Fibroblast of skin of back (primary cell): ENCODE measurements at places on chromosomes 16 and 17.

DNA sequence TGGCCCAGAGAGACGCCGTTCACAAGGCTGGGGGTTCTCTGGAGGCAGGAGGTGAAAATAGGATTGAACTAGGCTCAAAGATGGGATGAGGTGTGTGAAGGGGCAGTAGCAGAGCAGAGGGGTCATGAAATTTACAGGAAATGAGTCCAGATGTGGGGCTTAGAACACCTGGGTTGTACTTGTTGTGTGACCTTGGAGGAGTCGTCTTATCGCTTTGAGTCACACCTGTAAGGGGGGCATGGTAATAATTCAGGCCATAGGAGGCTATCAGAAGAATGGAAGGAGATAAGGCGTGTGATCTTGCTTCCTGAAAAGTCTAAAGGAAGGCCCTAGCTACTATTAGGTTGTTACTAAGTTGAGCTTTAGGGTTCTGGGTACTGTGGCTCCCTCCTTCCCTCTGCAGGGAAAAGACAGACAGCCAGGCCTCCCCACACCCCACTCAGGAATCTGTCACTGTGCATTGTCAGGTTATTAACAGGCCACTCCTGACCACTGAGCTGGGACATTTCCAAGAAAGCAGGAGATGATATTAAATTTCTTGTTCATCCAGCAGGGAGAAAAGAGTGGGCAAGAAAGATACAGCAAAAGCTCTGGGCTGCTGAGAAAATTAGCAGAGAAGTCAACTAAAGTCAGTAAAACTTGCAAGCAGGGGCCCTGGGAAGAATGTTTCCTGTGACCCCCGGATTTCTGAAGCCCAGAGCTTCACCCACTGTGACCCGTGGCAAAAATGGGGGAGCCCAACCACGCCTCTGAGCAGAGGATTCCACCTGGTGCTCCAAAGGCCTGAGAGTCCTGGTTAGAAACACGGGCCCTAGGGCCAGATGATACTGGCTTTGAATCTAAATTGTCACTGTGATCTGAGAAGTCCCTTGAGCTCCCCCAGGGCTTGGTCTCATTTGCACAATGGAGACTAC lies 6.0 kb upstream of the CDC42EP4 start:
- no peak for DNase-seq

- no peak for DNase-seq
Measured at GRCh38 chr17:69762766-69763165, 312.3 kb upstream of the KCNJ16 start.

DNA sequence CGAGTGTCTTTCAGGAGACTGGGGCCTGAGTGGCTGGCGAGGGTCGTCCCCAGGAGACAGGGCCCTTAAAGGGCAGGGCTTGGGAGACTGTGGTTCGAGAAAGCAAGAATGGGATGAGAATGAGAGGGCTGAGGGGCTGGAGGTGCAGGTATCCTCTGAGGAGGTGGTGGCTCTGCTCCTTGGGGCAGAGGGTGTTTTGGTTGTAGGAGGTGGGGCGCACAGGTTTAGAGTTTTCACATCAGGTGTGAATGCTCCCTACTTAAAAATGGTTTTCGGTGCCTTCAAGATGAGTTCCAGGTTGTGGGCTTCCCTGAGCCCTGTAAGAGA lies 430 bp downstream of the BCAS3 start:
- DNase-seq: no peak

GRCh38 chr16:89742948-89743347 lies 21.6 kb downstream of the ZNF276 start:
- DNase-seq: no peak

DNA sequence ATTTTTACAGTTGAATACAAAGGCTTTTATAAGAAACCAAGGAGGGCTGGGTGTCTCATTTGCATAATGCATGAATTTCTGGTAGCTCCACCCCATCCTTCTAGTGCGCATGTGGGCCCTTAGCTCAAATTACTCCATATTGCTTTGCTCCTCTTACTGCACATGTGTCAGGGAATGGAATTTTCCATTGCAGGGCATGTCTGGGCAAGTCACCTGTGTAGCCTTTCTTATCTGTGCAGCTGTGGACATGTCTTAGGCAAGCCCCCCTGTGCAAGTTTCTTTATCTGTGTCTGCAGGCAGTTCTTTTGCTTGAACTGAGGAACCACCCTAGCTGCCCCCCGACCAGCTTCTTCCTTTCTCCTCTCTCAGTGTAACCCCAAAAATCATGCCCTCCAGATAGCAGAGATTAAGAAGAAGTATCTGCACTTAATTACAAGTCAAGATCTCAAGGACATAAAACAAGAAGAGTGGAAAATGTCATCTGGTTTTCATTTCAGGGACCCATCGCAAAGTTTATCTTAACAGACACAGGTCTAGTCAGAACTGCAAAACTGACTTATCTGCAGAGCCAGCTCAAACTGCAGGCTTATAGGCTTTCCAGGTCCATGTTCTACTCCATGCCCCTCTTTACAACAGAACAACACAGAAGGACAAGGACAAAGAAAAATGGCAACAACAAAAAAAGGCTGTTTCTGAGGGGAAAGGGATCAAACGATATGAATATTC lies 137.9 kb upstream of the HS3ST4 start:
- peak; percentile 2 for DNase-seq
